Retinal pigment epithelial cell (primary cell): ENCODE measurements at places on chromosomes 16 and 17.

DNA sequence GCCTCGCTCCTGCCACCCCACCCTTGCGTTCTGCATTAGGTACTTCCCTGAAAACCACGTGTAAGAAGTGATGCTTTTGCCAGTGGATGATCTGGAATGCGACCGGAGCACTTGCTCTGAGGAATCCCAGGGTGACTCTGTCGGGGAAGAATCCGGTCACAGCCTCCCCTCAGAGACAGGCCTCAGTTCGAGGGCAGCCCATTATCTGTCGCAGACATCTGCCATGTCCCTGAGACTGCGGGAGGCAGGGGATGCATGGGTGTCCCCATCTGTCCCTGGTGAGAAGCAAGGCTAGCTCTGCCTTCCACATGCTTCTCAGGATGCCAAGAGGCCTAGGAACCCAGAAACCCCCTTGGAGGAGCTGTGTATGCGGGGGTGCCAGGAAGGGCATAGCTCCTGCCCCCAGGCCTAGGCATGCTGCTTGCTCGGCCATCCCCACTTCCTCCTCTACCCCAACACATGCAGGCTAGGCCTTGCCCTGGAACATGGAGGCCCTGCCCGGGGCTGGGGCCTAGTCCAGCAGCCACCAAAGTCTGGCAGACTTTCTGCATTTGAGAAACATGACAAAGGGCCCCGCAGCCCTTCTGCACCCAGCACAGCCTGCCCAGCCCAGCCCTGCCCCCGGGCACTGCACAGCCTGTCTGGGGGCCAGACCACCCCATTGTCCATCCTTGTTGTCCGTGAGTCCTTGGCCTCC lies 20.5 kb downstream of the MNT start:
- no peak for DNase-seq

GRCh38 chr17:55242476-55242875 lies 22.3 kb upstream of the HLF start:
- no peak for DNase-seq

- no peak for DNase-seq
These were observed 17.5 kb upstream of the CBX8 start for GRCh38 chr17:79814127-79814973.

DNA sequence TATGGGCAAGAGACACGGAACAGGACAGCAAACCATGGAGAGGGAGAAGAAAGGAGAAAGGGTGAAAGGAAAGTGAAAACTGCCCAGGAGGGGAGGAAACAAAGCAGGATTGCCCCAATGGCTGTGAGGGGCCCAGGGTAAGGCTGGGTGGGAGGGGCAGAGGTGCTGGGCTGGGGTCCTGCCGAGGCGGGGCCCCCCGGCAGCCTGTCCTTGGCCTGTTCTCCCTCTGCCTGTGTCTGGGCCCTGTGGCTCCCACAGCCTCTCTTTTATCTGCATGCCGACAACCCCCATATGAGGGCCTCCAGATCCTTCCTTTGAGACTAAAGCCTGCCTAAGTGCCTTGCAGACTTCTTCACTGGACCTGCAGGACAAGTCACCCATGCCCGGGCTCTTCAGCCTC lies 15.5 kb downstream of the ZNHIT3 start:
- no peak for DNase-seq

- DNase-seq: no peak
These were observed 24.8 kb downstream of the GINS2 start for GRCh38 chr16:85663891-85664321.
